NCI-H69 (cell line): ENCODE measurements at places on chromosomes 6 and 20.

- DNase-seq = peak; percentile 44
These were observed 531.0 kb upstream of the MMS22L start for GRCh38 chr6:97813889-97814567.

GRCh38 chr6:1535295-1535694 is 74.4 kb upstream of the FOXC1 start:
- DNase-seq = no peak

GRCh38 chr20:62722627-62723026 is 14.0 kb downstream of the NTSR1 start:
- DNase-seq = no peak

GRCh38 chr6:159826968-159827647 is 27.0 kb downstream of the PNLDC1 start:
- DNase-seq = peak; percentile 27

- DNase-seq = peak; percentile 35
These were observed 73.7 kb downstream of the FARS2 start for GRCh38 chr6:5335020-5335419.

GRCh38 chr6:136236466-136237293 is 13.4 kb downstream of the MTFR2 start:
- DNase-seq = no peak

- DNase-seq = no peak
These were observed 45.8 kb downstream of the DOP1A start for GRCh38 chr6:83113258-83113657.

DNA sequence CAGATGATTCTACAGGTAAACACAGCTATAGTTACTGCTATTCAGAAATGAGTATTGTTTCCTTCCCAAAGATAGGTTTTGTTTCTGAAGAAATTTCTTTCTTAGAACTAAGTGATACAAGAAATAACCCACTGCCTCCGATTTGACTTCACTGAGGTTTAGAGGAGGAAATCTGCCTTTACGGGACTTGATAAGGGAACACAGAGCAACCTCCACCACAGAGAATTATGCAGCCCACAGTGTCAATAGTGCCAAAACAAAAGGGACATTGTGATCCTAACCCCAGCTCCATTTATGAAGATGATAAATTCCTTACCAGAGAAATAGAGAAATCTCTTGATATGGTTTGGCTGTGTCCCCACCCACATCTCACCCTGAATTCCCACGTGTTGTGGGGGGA is 164.6 kb downstream of the ZNF217 start:
- DNase-seq = no peak

- no peak for DNase-seq
These were observed 623.1 kb downstream of the HTR1B start for GRCh38 chr6:76840041-76840745.

- DNase-seq = peak; percentile 4
These were observed 193.2 kb upstream of the VGLL2 start for GRCh38 chr6:117072134-117072533.

DNA sequence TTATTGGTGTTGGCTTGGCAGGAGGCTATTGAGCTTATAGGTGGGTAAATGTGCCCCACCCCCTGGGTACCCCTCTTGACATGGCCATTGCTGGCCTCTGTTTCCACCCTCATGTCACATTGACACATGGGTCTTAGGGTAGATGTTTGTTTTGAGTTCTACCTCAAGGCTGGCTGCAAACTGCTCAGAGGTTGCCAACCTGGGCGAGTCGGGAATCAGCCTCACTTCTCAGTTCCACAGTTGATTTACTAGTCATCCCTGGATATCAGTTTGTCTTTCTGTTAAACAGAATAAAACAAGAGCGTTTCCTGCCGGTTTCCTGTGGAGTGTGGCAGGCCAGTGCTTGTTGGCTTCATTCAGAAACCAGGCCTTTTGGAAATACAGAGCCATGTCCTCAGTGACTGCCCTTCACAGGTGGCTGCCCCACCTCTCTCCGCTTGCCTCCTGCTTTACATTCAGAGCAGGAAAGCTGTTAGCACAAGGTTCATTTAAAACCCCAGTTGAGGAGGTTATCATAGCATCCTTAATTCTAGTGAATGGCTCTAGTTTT is 105.6 kb downstream of the TCP11 start:
- peak; percentile 98 for DNase-seq

- DNase-seq = no peak
These were observed 189.1 kb upstream of the SUPT3H start for GRCh38 chr6:45566882-45567281.

- no peak for DNase-seq
These were observed 247.2 kb downstream of the HACE1 start for GRCh38 chr6:104612541-104612940.

GRCh38 chr20:62797671-62798532 is 1.6 kb downstream of the MRGBP start:
- no peak for DNase-seq

- DNase-seq = no peak
These were observed 9.0 kb downstream of the SFT2D1 start for GRCh38 chr6:166333172-166333995.

GRCh38 chr20:6884114-6884513 is 116.6 kb downstream of the BMP2 start:
- no peak for DNase-seq

DNA sequence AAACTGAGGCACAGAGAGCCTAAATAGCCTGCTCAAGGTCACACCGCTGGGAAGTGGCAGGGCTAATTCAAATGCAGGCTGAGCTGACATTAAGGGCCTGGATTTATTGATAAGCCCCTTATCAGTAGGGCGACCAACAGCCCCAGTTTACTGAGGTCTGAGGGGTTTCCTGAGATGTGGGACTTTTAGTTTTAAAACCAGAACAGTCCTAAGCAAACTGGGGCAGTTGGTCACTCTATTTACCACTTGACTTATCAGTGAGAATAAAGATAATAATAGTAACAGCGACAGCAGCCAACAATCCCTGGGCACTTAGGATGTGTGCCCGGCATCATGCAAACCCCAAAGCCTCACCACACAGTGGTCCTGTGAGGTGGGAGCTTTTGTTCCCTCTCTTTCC is 27.6 kb downstream of the PREX1 start:
- no peak for DNase-seq

DNA sequence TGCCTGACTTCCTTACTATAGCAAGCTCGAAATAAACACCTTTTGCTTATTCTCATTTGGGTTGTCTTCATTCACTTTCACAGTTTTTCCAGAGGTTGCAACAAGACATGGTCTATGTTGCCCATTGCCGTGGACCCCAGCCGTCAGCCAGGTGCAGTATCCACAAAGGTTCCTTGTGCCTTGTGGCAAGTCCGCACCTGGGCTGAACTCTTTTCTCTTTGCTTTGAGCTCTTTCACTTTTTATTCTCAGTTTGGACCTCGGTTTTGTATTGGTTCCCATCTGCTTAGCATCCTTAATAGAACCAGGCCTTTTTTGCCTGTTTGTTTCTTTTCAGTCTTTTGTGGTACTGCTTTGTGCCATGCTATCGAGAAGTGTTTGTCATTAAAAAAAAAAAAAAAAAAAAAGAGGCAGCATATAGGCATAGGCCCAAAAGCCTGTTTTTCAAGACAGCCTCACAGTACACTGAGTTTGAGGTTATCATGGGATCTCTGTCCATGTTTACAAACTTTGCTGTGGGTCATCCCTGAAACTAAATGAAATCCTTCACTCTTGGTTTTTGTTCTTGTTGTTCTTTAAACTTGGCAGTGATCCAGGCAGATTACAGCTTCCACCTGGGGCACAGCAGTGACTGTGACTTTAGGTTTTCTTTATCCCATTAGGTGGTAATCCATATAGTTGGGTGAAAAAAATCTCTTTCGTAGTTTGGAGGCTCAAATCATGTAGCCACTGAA is 33.3 kb downstream of the GSTA3 start:
- peak; percentile 52 for DNase-seq

- DNase-seq = peak; percentile 31
These were observed 45.0 kb upstream of the FUCA2 start for GRCh38 chr6:143556529-143556928.

GRCh38 chr20:53899351-53900167 is 170.8 kb downstream of the BCAS1 start:
- DNase-seq = peak; percentile 1

- DNase-seq = no peak
These were observed 32.2 kb downstream of the RAMACL start for GRCh38 chr6:166554316-166554715.

DNA sequence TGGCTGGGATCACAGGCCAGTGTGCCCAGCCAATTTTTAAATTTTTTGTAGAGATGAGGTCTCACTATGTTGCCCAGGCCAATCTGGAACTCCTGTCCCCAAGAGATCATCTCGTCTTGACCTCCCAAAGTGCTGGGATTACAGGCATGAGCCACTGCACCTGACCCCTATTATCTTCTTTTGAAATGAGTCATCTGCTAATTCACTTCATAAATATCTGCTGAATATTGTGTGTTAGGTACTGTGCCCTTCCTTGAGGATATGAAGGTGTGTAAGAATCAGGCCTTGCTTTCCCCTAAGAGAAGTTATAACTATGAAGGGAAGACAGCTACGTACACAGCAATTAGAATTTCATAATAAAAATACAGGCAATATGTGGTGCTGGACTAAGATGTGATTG is 8.2 kb downstream of the ATRN start:
- no peak for DNase-seq

DNA sequence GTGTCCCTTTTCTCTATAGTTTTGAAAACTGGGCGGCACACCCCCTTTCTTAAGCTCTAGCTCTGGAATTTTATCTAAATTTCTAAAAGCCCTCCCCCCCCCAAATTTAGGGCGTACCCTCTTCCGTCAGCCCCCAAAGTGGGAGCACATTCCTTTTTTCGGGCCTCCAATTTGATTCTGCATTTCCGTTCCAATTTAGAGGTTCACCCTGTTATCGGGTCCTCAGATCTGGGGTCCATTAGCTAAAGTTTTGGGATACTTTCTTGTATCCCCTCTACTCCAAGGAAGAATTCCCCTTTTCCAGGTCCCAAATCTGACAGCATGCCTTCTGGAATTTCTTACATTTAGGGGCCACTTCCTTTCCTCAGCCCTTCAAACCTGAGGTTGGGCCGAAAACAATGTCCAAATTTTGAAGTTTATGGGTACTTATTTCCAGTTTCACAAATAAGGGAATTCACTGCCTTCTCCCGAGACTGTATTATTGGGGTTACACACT is 796 bp downstream of the PHF20 start:
- DNase-seq = no peak

GRCh38 chr20:24445510-24446170 is 23.8 kb upstream of the SYNDIG1 start:
- DNase-seq = no peak

DNA sequence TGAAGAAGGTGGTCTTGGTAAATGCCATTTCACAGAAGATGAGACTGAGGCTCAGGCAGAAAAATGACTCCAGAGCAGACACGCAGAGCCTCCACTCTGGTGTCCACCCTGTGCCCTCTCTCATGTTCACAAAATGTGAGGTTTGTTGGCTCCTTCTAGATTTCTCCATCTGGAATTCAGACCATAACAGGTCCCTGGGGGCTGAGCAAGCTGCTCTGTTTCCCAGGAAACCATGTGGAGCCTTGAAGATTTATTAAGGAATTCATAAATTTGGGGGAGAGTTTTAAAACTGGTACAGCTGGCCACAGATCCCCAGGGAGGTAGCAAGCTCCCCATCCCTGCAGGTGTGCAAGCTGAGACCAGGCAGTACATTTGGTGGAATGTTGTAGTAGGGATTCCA is 38.8 kb upstream of the SIRPA start:
- DNase-seq = peak; percentile 66

GRCh38 chr6:62652692-62653328 is 366.8 kb upstream of the KHDRBS2 start:
- DNase-seq = peak; percentile 32

DNA sequence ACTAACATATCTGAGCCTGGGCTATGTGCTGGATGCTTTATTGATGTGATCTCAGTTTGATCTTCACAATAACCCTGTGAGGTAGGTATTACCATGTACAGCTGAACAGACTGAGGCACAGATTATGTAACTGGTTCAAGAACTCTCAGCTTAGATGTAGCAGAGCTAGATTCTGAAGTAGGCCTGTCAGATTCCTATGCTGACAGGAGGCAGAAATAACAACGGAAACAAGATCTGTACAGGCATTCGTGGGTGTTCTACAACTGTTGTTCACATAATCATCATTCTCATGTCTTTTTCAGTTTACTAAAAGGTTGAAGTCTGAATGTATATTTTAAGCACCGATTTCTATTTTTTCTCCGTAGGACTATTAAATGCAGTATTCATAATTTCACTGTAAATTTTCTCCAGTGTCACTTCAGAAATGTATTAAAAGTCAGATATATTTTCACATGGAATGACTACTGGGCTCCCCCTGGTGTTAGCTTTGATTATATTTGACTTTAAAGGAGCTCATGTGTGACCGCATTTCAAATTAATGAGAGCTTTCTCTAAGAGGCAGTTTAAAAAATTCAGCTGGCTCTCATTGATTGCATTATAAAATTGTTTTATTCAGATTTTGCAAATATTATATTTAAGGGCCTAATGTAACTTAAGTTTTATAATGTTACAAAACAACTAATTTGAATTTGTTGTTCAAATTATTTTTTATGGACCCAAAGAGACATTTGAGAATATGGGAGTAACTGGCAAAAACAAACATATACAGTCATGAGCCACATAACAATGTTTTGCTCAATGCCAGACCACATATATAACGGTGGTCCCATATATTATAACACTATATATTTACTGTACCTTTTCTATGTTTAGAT is 36.4 kb upstream of the SLC17A4 start:
- DNase-seq = peak; percentile 77

GRCh38 chr6:108921547-108922361 is 73.5 kb downstream of the ARMC2 start:
- peak; percentile 91 for DNase-seq

DNA sequence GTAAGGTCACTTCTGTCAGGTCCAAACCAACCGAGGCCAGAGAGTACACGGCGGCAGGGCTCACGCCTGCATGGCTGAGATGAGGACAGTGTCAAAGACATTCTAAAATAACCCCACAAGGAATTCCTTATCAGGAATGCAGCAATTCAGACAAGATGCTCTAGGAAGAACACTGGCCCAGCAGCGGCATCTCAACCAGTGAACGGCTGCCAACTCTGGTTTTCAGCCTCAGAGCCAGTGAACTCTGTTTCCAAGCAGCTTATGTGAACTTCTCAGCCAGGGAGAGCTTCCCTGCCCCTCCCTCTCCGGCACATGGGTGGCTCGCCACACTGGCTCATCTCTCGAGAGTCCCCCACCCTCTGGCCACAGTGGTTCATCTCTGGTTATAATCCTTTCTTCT is 36.9 kb downstream of the KCNQ2 start:
- no peak for DNase-seq

DNA sequence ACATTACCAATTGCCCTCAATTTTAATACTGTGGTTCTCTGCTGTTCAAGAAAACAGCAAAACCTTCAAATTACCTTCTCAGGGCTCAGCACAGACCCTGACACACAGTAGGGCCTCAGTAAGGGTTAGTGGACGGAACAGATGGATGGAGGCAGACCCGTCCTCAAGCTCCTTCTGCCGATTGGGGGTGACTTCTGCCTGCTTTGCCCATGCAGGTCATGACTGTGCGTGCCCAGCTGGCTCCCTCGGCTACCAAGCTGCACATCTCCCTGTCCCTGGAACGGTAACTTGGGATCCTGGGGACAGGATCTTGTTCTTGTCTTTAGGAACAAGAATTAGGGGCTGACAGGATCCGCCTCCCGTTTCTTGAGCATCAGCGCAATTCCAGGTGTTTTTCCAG is 9.8 kb upstream of the BPIFB4 start:
- DNase-seq = no peak

GRCh38 chr20:52923123-52923937 is 48.8 kb upstream of the TSHZ2 start:
- peak; percentile 1 for DNase-seq

GRCh38 chr20:4245542-4245941 is 230.2 kb upstream of the RNF24 start:
- DNase-seq = no peak
